ENCODE measurements at places on chromosomes 4 and X.
A peak's percentile ranks its signal among the peaks of the same experiment; 100 is the strongest.

DNA sequence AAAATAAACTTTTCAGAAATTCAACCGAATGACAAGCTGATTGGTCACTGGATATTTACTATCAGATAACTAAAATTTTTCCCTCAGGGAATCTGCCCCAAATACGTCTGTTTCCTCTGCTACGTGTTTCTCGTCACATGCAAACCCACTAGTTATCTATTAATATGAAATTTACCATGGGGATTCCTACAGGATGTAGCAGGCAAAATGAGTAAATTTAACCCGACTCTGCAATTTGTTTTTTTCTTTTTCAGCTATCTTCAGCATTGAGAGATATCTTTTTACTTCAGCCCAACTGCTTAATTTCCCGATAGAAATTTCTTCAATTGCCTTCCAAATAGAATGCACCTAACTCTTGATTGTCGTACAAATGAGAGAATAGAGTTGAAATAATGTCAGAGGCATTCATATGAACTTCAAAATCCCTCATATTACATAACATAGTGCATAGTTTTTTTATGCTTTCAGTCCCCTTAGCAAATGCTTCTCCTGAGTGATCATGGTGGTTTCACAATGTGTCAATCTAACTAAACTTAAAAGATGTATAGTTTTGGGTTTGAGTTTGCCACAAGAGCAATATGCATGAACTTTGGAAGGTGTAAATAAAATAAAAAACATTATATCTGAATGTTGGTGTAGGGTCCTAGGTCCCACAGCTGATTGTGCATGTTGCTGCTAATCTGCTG lies 913.1 kb upstream of the GRIA3 start:
- H3K4me3 ChIP-seq: no peak overlapping the region
- no peaks in the 10 kb centered on the region for H3K36me3 ChIP-seq
- no peak overlapping the region for H3K27ac ChIP-seq
- no peak for DNase-seq
- H3K27me3 ChIP-seq: no peaks in the 10 kb centered on the region

GRCh38 chr4:170198747-170199146 lies 109.0 kb upstream of the AADAT start:
- H3K27ac ChIP-seq: no peak overlapping the region
- H3K4me1 ChIP-seq: no peaks in the 10 kb centered on the region
- H3K4me3 ChIP-seq: no peak overlapping the region
- H3K27me3 ChIP-seq: no peaks in the 10 kb centered on the region
- H3K36me3 ChIP-seq: no peaks in the 10 kb centered on the region
- DNase-seq: no peak

DNA sequence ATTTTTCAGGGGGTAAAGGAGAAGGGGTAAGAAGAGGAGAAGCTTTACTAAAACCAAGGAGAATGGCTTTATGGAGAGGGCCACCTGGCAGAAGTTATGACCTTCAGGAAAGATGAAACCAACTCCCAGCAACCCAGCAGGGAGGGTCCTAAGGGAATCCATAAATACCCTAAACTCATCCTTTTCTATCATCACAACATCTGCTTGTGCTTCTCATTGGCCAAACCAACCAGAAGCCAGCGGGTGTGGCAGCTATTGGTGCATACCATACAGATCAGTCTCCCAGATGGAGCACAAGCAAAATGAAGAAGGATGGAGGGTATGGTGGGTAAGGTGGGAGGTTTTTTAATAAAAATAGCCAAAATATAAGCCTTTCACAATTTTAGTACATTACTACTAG lies 58.5 kb upstream of the ARSJ start:
- no peak overlapping the region for H3K4me3 ChIP-seq
- no peaks in the 10 kb centered on the region for H3K36me3 ChIP-seq
- no peak for DNase-seq
- H3K27me3 ChIP-seq: peaks cover 17% of the 10 kb centered on the region

GRCh38 chr4:151661873-151662272 lies 98.9 kb downstream of the GATB start:
- no peaks in the 10 kb centered on the region for H3K27me3 ChIP-seq
- no peak overlapping the region for H3K4me3 ChIP-seq
- no peaks in the 10 kb centered on the region for H3K36me3 ChIP-seq
- no peak for DNase-seq
- H3K27ac ChIP-seq: no peak overlapping the region
- H3K4me1 ChIP-seq: peaks cover 14% of the 10 kb centered on the region

DNA sequence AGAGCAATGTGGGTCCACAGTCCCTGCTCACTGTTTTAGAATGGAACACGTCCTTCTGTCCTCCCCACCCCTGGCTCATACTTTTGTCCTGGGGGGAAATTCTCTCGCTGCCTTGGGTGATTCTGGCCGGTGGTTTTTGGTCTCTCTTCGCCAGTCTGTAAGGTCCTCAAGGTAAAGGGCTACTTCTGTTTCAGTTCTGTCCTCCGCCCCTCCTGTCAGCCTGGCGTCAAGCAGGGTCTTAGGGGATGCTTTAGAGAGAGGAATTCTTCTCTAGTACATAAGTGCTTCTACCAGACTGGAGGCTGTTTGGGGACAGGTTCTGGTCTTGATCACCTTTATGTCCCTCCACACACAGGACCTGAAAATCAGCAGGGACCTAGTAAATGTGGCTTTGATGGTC lies 617 bp upstream of the MRFAP1L1 start:
- H3K4me1 ChIP-seq: peaks cover 43% of the 10 kb centered on the region
- no peak for DNase-seq
- H3K27ac ChIP-seq: peak overlapping the region; percentile 94
- peaks cover 34% of the 10 kb centered on the region for H3K36me3 ChIP-seq

GRCh38 chrX:41722214-41722613 lies 1.8 kb upstream of the GPR82 start:
- peak overlapping the region; percentile 44 for H3K27ac ChIP-seq
- DNase-seq: no peak
- no peaks in the 10 kb centered on the region for H3K27me3 ChIP-seq

DNA sequence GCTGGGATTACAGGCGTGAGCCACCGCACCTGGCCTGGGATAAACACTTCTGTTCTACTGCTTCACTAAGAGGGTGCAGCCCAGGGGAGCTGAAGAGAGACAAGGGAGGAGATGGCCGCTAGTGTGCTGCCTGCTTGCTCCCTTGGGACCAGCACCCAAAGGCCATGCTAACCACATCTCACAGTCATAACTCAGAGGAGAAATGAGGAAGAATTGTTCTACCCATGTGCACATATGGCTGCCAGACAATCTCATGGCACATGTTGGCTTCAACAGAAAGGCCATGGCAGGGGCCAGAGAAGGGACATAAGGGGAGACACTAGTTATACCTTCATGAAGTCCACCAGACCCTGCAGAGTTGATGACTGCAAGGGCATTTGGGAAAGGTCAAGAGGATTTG lies 22.4 kb downstream of the CLDN22 start:
- H3K4me3 ChIP-seq: no peak overlapping the region
- H3K4me1 ChIP-seq: peaks cover 3% of the 10 kb centered on the region
- no peaks in the 10 kb centered on the region for H3K27me3 ChIP-seq
- H3K27ac ChIP-seq: no peak overlapping the region

- H3K27ac ChIP-seq: no peak overlapping the region
- H3K36me3 ChIP-seq: no peaks in the 10 kb centered on the region
- H3K4me3 ChIP-seq: no peak overlapping the region
Observed at GRCh38 chr4:90584051-90584450, 456.9 kb downstream of the CCSER1 start.

- peaks cover 21% of the 10 kb centered on the region for H3K36me3 ChIP-seq
- no peaks in the 10 kb centered on the region for H3K27me3 ChIP-seq
- no peak for DNase-seq
- H3K4me1 ChIP-seq: peaks cover 49% of the 10 kb centered on the region
- H3K4me3 ChIP-seq: no peak overlapping the region
Observed at GRCh38 chrX:19810006-19810774, 77.2 kb downstream of the SH3KBP1 start.

DNA sequence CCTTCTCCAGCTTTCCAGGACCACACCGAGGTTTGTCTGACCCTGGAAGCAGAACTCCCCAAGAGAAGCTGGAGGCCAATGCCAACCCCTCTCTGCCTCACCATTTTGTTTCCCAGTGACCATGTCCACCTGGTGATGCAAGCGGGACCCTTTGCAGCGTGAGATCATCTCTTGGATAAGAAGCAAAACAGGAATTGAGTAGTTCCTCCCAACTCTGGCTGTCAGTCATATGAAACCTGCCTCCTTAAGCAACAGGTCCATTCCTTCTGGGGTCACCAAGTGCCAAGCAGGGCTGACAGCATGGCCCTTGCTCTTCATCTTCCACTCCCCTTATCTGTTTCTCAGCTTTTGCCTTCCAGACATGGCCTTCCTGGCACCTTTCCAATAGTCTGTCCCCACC lies 41.3 kb upstream of the MTM1 start:
- H3K4me1 ChIP-seq: no peaks in the 10 kb centered on the region
- H3K27ac ChIP-seq: no peak overlapping the region
- peaks cover 2% of the 10 kb centered on the region for H3K27me3 ChIP-seq
- no peak overlapping the region for H3K4me3 ChIP-seq
- DNase-seq: no peak
- H3K36me3 ChIP-seq: no peaks in the 10 kb centered on the region
